ENCODE measurements at places on chromosomes 3 and 15.
A peak's percentile ranks its signal among the peaks of the same experiment; 100 is the strongest.

- no peak for DNase-seq
Observed at GRCh38 chr3:72306800-72307341, 521.9 kb upstream of the PROK2 start.

GRCh38 chr3:58161435-58162398 is 49.1 kb downstream of the DNASE1L3 start:
- DNase-seq = peak; percentile 73

GRCh38 chr15:68667800-68668625 is 89.2 kb downstream of the CORO2B start:
- DNase-seq = no peak

DNA sequence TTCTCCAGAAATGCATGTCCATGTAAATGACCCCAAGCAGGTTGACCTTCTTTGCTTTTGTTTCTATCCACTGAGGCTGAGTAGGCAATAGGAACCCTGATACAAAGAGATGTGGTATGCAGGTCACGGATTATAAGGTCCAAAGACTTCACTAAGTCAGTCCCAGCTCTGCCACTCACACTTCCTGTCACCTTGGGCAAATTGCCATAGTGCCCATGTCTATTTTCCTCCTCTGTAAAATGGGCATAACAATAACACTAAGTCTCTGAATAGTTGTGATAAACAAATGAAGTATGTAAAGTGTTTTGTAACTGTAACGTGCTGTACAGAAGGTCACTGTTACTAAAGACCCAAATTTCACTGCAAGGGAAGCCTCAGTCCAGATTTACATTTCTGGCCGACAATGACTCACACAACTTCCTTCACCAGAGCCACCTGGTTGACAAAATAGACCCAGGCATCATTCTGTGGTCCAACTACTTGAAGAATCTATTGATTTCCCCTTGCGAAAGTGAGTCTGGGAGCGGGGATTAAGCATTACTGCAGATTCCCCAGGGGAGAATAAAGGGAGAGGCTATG is 175.4 kb upstream of the LPP start:
- DNase-seq = no peak

GRCh38 chr3:58606693-58607092 is 29.5 kb upstream of the FAM107A start:
- no peak for DNase-seq

DNA sequence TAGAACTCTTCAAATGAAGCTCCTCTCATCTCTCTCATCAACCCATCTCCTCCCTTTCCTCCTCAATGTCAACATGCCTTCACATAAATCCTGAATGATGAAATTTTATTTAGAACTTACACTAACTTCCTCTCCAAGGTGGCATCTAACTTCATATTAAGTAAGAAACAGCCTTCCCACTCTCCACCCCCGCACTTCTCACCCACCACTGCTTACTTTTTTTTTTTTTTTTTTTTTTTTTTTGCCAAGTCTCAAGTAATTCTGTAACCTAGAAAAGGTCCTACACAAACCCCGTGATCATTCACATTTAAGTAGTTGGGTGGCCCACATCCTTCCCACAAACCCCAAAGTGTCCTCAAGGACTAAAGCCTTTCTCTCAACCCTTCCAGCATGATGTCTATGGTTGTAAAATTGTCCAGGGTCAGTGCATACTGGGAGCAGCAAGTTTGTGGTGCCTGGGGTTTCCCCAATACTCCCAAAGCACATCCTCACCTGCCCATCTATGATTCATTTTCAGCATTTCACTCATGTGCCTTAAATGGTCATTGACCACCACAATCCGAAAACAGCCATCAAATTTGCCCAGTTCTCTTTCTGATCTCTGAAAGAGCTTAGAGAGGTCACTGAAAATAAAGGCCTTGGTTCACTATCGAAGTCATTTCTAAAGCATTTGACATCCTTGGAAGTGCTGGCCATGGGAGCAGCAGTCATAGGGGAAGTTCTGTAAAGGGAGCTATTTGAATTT is 47.2 kb downstream of the CD86 start:
- DNase-seq = no peak

DNA sequence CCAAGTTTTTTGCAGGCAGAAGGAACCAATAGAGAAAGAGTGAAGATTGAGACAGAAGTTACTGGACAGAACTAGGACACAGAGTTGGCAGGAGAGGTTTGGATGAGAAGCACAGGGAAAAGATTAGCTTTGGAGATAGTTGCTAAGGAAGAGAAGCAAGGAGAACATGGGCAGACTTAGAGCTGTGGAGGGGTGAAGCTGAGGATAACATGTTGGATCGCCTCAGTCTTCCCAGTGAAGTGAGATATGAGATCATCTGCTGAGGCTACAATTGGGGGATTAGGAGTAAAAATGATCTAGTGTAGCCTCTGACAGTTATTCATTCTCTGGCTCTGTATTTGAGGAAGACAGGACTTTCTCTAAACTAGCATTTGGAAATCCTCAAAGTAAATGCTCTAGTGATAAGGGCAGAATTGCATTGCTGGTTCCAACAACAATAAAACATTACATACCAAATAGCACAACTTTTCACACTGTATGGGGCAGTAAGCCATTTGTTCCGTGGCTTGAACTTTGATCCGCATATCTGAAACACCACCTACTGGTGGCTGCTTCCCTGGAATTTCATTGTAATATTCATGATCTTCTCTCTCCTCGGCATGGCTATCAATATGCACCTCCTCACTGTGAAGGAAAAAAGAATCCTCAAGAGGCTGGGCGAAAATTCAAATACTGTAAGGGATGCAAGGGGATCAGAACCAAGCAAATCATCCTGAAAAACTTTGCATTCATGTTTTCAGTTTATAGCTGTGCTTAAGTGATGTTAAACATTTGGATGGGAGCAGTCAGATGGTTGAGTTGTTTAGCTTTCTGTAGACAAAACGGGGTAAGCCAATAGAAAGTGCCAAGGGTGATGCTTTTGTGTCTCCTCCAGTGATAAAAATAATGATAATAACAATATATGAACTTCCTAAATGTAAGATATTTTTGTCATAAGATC is 22.2 kb upstream of the EID1 start:
- DNase-seq = no peak

DNA sequence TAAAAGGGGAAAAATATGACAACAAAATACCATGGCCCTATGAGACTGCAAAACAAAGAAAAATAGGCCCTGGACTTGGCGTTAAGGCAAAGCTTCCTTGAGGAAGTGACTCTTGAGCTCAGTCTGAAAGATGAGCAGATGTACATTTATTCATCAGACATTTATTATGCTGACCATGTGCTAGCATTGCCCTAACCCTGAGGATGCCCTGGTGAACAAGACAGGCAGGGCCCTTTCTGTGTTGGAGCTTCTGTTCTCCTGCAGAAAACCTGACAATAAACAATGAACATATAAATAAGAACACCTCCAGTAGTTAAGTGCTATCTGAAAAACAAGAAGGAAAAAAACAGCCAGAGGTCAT is 12.4 kb downstream of the TF start:
- DNase-seq = no peak

DNA sequence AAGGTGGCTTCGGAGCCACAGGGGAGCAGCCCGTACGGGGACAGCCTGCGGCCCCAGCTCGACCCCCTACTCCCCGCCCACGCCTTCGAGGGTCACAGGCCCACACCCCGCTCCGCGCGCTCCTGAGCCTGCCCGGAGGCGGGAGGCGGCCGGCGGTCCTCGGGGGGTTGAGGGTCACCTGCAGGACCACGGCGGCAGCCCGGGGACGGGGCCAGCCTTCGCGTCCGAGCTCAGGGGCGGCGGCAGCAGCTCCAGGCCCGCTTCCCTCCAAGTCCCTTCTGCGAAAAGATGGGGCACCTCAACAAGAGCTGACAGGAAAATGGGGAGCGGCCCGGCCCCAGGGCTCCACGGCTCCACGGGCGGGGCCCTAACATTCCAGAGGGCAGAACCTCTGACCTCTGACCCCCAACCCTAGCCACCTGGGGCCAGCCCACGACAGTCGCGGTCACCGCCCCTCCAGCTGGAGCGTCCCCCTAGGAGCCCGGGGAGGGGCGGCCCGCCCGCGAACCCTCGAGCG is 428 bp downstream of the LYSMD4 start:
- DNase-seq = no peak

GRCh38 chr3:96994988-96995387 is 180.6 kb downstream of the EPHA6 start:
- no peak for DNase-seq

DNA sequence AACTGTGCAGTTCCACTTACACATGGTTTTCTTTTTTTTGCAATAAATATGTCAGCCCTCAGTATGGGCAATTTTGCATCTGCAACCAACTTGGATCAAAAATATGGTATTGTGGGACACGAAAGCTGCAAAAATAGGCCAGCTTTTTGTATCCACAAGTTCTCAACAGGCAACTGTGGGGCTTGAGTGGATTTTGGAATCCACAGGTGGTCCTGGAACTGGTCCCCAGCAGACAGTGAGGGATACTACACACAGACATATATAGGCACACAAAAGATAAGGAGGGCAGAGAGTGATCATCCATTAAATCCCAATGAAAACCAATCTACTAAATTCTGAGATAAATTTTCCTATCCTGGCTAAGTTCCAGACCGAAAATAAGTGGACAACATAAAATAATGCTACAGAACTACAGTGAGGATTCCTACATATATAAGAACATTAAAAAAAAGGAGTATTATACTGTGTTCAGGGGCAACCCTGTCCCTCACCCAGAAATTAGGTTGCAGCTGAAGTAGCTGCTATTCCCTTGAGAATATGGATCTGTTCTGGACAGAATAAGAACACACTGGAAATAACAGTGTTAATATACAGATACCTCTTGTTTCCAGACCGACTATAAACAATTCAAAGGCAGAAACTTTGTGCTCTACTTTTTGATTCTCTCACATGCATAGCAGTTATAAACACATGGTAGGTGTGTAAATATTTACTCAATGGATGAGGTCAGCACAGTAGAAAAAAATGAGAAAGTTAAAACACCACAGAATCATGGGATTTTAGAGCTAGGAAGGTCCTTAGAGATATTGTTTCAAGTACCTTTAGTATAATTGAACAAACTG is 25.4 kb downstream of the DENND4A start:
- DNase-seq = peak; percentile 32

DNA sequence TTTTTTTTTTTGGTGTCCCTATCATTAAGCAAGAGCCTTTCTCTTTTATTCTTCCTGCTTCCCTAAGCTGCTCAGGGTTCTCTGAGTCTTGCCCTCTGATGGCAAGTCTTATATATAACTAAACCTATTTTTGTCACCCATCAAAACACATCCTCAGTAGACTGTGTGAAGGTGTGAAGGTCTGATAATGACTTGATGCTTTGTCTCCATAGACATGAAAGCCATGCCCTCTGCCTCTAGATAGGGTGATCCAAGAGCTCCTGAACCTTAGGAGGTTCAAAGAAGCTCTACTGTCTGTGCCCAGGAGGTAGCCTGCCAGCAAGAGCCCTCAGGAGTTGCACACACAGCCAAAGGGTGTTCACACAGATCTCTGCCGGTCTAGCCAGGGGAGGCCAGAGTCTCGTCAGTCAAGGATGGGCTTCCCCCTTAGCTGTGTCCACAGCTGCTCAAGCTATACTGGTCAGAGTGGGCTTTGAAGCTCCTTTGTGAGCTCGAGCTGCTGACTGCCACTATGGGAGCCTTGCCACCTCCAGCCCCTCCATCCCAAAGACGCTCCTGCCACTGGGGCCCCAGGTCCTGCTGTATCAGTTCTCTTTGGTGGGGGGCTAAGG is 13.1 kb upstream of the SNX22 start:
- DNase-seq = no peak

GRCh38 chr15:74397239-74398068 is 30.0 kb upstream of the CYP11A1 start:
- no peak for DNase-seq
